ENCODE measurements at places on chromosomes 6 and 20. TPM values are rescaled to one million over a fixed set of nuclear protein-coding genes. Genes with fewer than 3 reads are reported as not detected.
A peak's percentile ranks its signal among the peaks of the same experiment; 100 is the strongest.

DNA sequence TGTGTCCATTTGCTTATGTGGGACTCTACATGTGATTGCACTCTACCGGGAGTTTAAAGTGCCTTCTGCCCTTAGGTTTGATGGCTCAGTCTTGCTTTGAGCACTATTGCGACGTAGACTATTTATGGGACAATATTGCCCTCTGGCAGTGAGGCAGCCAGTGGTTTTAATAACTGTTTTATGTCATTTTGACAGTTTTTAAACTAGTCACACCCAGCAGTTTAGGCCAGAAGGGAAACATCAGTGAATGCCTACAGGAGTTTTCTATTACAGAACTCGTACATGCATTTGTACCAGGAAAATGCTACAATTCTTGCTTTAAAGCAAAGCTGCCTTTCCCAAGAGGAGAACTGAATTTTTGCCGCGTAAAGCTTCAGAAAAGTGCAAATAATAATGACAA lies 813.7 kb downstream of the KIF16B start:
- peak; percentile 25 for DNase-seq

DNA sequence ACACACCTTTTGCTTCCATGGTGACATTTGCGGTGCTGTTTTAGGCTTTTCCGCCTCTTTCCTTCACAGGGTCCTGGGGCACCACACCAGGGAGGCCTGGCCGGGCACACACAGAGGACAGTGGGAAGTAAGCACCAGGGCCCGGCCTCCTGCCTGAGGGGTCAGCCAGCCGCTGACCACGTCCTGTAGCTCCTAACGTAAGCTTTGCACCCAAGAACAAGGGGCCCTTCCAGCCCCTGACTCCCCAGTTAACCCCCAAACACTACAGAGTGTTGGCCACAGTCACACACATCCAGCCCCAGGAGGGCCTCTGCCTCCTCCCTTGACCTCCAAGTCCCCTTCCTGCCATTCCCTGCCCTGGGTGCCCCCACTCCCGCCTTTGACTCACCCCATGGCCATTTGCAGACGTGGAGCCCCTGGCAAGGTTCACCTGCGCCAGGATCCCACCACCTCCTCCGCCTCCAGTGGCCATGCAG lies 54.7 kb downstream of the YTHDF1 start:
- DNase-seq: no peak

- DNase-seq: peak; percentile 36
Observed at GRCh38 chr6:79610306-79611009, 20.7 kb upstream of the SH3BGRL2 start.

DNA sequence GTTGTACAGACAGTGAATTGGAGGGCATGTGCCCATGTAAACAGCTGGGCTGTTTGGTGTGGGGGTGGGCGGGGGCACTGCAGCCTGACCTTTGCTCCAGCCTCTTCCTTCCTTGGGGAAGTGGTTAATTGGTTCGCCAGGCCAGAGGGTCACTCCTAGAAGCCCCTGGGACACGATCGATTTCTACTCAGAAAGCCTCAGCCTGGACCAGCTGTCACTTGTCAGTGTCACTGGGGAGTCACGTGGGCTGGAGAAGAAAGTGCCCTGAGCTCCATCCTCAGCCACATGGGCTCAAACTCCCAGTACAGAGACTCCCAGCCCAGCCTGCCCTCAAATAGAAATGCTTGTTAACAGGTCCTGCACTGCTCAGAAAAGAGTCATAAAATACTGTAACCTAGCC lies 423.8 kb upstream of the SULF2 start:
- DNase-seq: no peak

- no peak for DNase-seq
Observed at GRCh38 chr6:109770047-109770446, 79.0 kb downstream of the FIG4 start.

- no peak for DNase-seq
Observed at GRCh38 chr6:156851454-156851921, 74.3 kb downstream of the ARID1B start.

- peak; percentile 15 for DNase-seq
Observed at GRCh38 chr6:170152124-170152926, 138.6 kb downstream of the DLL1 start.

- DNase-seq: no peak
Observed at GRCh38 chr6:157224951-157225574, 98.3 kb downstream of the TMEM242 start.

Gene ASIP
- not detected for total RNA-seq

Gene AVP
- not detected for total RNA-seq

Gene ETV7
- total RNA-seq: 0.34 TPM

Gene ANKRD6
- total RNA-seq: not detected
